ENCODE measurements at places on chromosomes 1 and 21.
A peak's percentile ranks its signal among the peaks of the same experiment; 100 is the strongest.

DNA sequence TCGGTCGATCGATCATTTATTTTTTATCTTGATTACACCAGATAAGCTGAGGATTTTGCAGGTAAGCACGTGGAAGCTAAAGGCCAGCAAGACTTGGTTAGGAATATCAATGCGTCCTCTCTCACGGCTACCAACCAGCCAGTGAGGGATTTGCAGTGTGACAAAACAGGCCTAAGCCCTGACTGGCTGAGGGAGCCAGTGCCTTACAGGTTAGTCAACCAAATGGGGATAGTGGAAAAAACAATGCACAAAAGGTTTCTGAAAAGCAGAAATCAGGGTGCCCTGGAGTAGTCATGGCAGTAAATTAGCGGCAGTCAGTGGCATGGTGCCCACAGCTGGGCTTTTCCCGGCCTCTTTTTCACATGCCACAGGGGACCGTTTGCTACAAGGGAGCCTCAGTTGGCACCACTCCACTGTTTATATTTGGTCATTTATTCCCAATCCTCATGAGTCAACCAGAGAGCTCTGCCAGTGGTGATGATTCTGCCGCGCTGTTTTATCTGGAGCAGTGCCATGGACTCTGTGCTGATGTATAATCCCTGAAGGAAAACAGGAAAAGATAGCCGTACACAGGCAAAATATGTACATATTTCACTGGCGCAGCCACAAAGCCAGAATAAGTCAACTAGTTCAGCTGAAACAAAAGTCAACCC lies 167.6 kb downstream of the RHOU start:
- peak; percentile 98 for DNase-seq

GRCh38 chr1:194723067-194723466 lies 1536.7 kb upstream of the B3GALT2 start:
- no peak for DNase-seq

DNA sequence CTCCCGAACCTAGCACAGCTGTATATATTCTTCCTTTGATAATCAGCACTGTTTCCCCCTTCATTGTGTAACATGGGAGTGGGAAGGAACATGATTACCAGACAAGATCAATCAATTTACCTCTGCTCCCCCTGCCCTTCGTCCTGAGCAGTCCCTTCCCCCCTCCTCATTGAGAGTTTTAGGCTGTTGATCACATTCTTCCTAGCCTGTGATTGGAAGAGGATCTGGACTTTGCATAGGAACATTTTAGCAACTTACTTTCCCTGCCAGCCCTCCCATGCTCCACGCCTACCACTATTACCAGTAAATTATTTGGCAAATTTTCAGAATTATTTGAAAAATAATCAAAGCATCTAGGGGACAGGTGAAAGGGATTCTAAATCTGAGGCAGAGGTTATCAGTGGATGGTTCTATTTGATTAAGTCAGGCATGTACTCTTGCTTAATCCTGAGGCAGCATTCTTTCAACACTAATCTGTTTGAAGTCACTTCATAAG lies 62.7 kb upstream of the ABCD3 start:
- no peak for DNase-seq

GRCh38 chr1:231828182-231828920 lies 201.8 kb downstream of the DISC1 start:
- DNase-seq, result no peak

DNA sequence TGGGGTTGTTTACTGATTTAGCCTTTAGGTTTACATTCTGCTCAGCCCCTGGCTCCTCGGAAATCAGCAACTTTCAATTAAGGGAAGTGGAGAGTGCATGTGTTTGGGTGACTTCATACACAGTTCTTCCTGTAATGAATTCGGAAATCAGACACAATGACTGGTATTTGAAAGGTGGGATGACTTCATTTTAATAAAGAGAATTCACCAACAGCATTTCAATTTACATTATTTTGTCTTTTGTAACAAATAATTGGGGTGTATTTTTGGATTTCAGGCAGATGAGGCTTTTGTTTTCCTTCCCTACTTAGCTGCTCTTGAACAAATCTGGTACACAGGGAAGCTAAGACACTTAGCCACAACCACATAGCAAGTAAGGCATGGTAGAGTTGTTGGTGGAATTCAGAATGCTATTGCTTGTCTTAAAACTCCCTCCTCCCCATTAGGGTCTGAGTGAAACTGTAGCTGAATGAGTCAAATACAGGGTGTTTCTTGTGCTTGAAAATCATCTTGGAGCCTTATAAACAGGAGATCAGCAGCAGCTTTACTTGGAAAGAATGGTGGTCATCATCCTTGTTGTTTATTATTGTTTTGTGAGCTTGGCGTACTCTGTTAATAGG lies 917 bp downstream of the STX12 start:
- DNase-seq, result no peak

DNA sequence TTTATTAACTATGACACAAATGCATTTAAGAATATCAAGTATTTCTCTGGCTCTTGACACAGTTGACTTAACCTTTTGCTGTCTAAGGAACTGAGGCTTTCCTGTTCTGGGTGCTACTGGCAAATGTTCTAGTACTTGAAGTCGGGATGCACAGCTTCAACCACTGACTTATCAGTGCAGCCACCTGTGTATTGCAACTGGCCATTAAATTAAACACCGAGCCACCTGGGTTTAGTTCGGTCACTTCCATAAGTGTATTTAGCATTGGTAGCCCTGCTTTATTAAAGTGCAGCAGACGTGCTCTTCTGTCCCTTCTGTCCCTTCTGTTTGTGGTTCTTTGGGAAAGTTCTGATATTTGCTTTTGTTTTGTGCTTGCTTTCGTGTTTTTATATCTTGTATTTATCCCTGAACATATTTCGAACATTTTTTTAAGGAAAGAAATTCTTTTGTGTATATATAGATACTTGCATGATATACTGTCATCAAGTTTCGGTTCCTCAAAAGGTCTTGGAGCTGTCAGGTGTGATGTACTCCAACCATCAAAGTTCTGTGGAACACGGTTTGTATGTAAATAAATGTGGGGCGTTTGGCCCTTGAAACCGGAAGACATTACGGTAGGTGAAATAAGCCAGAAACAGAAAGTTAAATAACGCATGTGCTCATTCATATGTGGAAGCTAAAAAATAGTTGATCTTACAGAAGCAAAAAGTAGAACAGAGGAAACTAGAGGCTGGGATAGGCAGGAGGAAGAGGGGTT lies 297.9 kb upstream of the GREM2 start:
- DNase-seq, result no peak

GRCh38 chr1:167790117-167790516 lies 68.3 kb downstream of the MPZL1 start:
- DNase-seq, result no peak

DNA sequence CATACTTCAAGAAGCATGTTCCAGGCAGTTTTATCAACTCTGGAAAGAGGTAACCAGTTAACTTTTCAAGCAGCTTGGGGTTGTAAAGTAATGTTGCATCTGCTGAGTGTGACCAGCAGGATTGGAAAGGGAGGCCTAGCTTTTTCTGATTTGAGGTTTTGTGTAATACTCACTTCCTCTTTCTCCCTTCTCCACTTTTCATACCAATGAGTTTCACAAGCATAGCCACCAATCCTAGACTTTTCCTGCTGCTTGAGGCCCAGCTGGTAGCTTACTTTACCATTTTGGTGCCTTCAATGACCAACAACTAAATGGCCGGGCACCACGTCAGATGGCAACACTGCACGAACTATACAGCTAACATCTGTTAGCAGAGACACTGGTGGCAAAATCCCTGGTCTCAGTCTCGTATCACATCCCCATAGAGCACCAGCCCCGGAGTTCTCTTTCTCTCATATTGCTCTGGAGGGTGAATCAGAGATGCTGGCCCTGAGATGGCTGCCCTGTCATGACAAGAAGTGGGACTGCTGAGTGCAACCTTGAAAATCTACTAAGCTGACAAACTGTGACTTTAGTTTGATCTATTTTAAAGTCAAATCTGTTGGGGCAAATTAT lies 14.8 kb upstream of the GPR88 start:
- no peak for DNase-seq
